ENCODE measurements at places on chromosomes 1 and 21.

DNA sequence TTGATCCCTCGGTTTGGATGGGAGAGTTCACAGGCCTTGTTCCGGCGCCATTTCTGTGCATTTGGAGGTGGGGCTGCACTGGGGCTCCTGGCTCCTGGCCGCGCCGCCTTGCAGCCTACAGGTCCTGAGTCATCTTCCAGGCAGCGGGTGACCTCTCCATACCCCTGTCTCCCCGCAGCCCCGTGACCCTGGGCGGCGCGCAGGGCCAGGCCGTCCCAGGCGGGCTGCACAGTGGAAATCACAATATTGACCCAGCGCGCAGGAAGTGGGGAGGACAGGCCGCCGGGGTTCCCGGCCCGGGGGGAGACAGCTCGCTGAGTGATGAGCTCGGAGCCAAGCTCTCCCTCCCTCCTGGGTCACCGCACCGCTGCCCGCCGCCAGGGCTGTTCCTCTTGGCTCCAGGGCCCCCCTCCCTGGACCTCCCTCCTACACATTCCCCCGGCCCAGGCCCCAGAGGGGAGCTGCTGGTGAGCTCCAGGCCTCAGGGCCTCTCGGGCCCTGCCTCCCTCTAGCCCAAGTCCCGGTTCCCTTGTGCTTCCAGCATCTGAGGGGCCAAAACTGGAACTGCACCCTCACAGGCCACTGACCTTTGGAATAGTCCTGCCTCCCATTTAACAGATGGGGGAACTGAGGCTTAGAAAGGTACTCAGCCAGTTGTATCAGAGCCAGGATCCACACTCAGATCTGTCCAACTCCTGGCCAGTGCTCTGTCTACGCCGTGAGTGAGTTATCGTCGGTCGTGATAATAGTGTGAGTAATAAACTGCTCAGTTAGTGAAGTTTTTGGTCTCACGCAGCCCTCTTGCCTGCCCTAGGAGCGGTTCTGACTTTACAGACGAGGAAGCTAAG lies 142.9 kb upstream of the WNT4 start:
- no peak for DNase-seq

- no peak for DNase-seq
Measured at GRCh38 chr1:29237852-29238619, 1.7 kb downstream of the PTPRU start.

DNA sequence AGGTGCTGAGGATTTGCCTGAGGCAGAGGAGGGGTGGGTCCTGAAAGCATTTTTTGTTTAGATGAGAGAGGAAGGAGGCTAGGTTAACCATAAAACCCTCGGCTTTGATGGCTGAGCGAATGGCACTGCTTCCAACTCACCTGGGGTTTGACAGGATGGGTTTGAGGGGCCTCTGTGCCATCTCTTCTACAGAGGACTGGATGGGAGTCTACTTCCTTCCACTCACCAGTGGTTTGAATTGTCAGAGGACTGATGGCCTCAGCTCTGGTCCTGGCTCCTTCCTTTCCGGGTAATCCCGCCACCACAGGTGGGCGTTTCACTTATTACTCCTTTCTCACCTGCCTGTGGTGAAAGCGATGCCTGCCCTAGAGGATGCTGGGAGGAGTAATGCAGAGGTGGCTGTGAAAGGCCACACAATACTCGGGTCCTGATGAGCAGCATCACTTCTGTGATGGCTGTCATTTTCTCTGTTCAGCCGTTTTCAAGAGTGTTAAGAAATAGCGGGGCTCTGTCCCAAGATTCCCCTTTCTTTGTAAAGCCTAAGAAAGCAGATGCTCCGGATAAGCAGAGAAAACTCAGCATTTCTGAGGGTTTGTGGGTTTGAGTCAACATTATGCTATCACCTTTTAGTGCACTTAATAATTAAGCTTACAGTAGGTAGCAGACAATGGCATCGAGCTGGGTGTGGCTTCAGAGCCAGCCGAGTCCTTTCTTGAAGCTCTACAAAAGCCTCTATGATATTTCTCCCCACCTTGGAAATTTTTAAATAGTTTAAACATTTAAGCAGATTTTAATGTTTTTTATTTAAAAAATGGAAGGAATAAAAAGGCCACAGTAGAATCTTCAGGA lies 220.7 kb downstream of the HLX start:
- no peak for DNase-seq

GRCh38 chr1:61979729-61980128 lies 214.9 kb upstream of the L1TD1 start:
- no peak for DNase-seq

GRCh38 chr1:202791077-202791747 lies 17.0 kb downstream of the KDM5B start:
- no peak for DNase-seq

DNA sequence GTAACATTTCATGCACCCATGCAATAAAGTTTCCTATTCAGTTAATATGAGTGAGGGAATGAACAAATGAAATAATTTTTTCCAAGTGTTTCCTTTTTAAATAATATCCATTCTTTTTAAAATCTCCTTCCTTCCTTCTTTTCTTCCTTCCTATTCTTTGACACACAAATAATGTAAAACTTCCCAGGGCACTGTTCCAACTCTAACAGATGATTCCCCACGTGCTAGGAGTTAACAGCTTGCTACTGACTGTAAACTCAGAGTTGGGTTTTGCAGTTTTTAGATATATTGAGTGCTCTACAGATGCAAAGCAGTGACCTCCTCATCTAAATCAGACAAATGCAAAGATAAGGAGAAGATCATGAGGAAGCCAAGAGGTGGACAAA lies 54.0 kb upstream of the POU2F1 start:
- DNase-seq: no peak

GRCh38 chr1:197928849-197929336 lies 11.7 kb downstream of the LHX9 start:
- DNase-seq: no peak

- no peak for DNase-seq
Measured at GRCh38 chr1:169584483-169585144, 1.7 kb downstream of the F5 start.

GRCh38 chr1:143721024-143721373 lies 250.8 kb downstream of the FAM72C start:
- DNase-seq: no peak

DNA sequence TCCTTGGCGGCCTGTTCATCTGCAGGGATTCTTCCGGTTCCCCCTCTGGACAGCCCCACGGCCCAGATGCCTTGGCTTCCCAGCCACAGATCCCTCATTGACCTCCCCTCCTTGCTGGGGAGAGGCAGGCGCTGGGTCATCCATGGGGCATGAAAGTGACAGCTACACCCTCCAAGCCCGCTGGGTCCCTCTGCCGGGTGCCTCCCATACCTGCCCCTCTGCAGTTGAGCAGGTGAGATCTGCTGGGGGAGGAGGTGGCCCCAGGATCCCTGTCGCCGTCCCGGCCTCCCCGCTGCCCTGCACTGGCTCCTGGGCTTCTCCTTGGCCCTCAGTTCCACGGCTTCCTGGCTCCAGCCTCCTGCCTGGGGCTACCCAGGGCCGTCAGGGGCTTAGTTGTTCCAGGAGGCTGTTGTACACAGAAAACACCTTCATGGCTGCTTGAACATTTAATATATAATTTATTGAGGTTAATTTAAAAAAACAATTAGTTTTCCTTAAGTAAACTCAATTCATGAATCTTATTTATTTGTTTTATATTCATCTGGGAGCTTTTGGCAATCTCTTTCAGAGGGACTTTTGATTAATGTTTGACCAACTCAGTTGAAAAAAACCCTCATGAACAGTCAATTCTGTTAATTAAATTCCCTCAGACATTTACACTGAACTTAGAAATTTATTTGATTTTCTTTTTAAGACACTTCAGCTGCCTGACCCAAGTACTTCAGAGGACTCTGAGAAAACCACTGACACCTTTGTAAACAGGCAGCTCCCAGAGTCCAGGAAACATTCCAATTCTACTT lies 67.6 kb upstream of the ABCG1 start:
- DNase-seq: no peak

GRCh38 chr1:98487620-98488019 lies 173.9 kb upstream of the SNX7 start:
- no peak for DNase-seq

- no peak for DNase-seq
Measured at GRCh38 chr1:235495551-235495950, 8.7 kb downstream of the B3GALNT2 start.

DNA sequence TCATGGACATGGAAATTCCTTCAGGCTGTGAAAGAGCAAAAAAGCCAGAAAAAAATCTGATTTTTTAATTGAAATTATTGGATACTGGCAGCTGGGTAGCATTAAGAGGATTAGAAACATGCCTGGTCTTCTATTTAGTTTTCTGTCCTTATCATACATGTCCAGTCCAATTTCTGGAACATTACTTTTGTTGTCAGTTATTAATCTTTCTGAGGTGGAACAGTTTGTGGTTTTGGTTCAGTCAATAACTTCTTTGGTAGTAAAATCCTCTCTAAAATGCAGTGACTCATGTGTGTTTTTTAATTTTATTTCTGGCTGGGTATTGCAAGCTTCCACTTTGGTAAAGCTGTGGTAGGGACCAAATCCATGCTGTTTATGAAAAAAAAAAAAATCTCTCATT lies 687.0 kb upstream of the ADGRL2 start:
- no peak for DNase-seq

DNA sequence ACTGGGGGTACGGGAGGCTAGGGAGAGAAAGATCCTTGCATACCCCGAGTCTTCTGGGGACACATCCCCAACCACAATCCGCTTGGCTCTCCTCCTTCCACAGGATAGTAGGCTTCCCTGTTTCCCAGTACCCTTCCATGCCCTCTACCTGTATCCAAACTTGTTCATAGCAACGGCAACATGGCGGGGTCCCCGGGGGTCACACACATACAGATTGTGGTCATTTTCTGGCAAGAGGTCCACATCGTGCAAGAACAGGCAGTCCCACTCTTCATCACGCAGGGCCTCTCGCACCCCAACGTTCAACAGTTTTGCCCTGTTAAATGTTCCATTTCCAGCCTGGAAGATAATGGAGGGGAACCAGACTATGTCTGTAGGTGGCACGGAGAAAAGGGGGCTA lies 3.6 kb downstream of the B4GALT3 start:
- no peak for DNase-seq

DNA sequence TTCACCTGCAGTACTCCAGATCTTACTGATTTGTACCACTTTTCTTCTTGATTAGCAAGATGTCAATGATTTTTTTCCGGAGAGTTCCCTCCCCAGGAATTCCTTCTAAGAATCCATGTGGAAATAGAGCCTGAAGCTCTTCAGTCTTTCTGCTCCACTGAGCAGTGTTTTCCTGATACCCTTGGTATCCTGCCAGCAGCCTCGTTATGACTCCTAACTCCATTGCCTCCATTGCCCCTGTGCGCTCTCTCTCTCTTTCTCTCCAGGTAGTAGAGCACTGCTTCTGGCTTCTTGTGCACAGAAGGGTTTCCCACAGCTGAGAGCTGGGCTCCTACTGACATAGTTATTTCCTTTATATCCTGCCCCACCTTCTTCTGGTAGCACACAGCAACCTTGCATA lies 12.2 kb downstream of the UBE2U start:
- no peak for DNase-seq

- DNase-seq: no peak
Measured at GRCh38 chr21:36689324-36689723, 9.6 kb upstream of the SIM2 start.

DNA sequence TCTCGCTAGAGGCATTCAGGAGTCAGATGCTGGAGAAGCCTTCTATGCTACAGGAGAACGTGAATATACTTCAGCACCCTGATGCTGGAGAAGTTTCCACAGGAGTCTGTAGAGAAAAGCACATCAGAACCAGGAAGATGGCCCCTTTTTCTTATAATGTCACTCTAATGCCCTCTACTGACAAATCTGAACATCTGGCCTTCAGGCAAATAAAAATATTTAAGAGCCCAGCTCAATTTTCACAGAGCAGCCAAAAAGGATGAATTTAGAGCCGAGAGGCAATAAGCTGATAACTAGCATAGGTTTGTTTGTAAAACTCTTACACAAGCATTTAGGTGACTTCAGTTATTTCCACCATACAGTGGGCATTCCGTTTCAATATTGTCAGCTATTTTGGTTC lies 3.8 kb upstream of the RRP15 start:
- no peak for DNase-seq

- no peak for DNase-seq
Measured at GRCh38 chr1:29761159-29761928, 525.0 kb downstream of the PTPRU start.

DNA sequence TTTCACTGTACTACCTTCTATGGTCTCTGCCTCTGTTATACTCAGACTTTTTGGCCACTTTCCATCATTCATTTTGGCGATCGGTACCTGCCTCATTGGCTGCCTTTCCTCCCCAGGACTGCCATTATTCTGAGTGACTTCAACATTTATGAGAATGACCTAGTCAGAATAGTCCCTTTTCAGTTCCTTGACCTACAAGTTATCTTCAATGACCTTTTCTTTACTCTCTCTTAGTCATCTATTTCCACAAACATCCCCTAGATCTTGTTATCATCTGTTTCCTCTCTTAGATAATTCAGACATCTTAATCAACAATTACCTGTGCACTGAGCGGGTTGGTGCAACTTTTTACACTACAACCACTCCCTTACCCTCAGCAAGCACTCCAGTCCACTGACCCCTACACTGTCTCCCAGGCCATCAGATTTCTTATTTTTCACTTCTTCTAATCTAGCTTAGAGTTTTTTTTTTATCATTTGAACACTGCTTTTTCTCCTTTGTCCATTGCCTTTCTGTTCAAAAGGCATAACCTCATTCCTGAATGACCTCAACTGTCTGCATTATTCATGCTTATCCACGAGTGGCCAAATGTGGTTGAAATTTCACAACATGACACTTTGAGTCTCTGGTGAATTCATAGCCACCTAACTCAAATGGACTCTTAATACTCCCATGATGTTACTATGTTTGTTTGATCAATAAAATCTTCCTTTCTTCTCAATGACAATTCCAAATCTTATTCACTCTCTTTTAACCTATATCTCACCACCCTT lies 112.7 kb downstream of the HMCN1 start:
- DNase-seq: no peak

DNA sequence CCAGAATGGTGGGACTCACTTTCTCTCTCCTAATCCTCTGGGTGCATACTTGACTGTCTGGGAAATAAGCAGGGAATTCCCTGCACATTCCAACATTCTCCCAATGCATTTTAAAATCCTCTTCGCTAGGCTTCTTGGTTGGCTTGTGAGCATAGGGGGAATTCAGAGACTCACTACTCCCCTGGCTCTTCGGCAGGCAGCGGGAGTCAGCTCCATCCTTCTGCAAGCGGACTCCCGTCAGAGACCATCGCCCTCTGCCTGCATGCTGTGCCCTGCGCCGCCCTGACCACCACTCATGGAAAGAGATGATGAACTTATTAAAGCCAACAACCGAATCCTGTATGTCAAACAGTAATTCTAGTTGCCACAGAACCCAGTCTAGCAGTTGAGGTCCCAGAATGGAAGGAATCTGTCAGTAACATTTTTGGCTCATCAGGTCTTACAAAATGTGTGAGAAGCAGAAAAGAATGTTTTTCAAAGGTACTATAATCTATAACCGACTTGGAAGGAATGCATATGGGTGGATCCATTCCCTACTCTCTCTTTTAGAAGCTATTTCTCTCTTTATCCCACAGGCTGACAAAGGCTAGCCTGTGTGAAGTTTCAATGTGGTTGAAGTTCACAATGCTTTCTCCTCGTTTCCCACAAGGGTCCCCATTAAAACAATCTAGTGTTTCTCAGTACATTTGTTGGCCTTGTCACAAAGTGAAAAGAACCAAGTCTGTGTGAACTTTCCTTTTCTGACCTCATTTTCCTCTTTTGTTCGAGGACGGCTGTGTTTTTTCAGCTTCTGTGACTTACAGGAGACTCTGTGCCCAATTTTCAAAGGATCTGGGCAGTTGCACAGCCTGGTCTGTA lies 119.1 kb upstream of the ADAR start:
- DNase-seq: no peak

All from H54 (cell line).